Smooth muscle cell of the pulmonary artery (primary cell): ENCODE measurements at places on chromosomes 5 and 9. TPM values are rescaled to one million over a fixed set of nuclear protein-coding genes. Genes with fewer than 3 reads are reported as not detected.

ROR2 gene
- 2.0 TPM in 1 of 2 replicates, not detected in the other for total RNA-seq

GPR21 gene
- total RNA-seq, result 2.2 and 3.1 TPM in 2 replicates

HAVCR2 gene
- 0.33 and 0.39 TPM in 2 replicates for total RNA-seq

IL13 gene
- total RNA-seq, result not detected in 2 replicates

PLEKHG4B gene
- total RNA-seq, result 0.07 TPM in 1 of 2 replicates, not detected in the other

SOHLH1 gene
- total RNA-seq, result not detected in 2 replicates

SAXO1 gene
- under 0.01 TPM in 1 of 2 replicates, not detected in the other for total RNA-seq

SLC1A1 gene
- total RNA-seq, result 25.8 and 70.4 TPM in 2 replicates

FOXD1 gene
- total RNA-seq, result 6.8 and 12.7 TPM in 2 replicates

KLHL3 gene
- total RNA-seq, result 3.6 and 4.2 TPM in 2 replicates

TMEM252 gene
- total RNA-seq, result not detected in 2 replicates

CCDC152 gene
- 0.26 and 3.0 TPM in 2 replicates for total RNA-seq

BRIX1 gene
- 16.0 and 19.9 TPM in 2 replicates for total RNA-seq

CCNI2 gene
- not detected in 2 replicates for total RNA-seq

TYRP1 gene
- total RNA-seq, result 0.07 and 2.5 TPM in 2 replicates

C9orf50 gene
- total RNA-seq, result 0.26 and 0.33 TPM in 2 replicates

FSTL4 gene
- total RNA-seq, result 0.07 TPM in 1 of 2 replicates, not detected in the other

NRARP gene
- total RNA-seq, result 0.13 and 0.20 TPM in 2 replicates

HDAC3 gene
- total RNA-seq, result 53.8 and 57.5 TPM in 2 replicates

CCL27 gene
- 0.17 TPM in 1 of 2 replicates, not detected in the other for total RNA-seq

RAD23B gene
- 90.0 and 98.4 TPM in 2 replicates for total RNA-seq

ANKRD18A gene
- not detected in 2 replicates for total RNA-seq

HAVCR1 gene
- not detected in 2 replicates for total RNA-seq

DDX4 gene
- not detected in 2 replicates for total RNA-seq

GLRA1 gene
- total RNA-seq, result not detected in 2 replicates

GARIN3 gene
- total RNA-seq, result not detected in 2 replicates

AK8 gene
- 0.39 and 0.53 TPM in 2 replicates for total RNA-seq

PRRT1B gene
- total RNA-seq, result not detected in 2 replicates

GNA14 gene
- total RNA-seq, result 1.6 and 6.3 TPM in 2 replicates

DENND4C gene
- 44.4 and 64.9 TPM in 2 replicates for total RNA-seq

DAB2IP gene
- total RNA-seq, result 30.8 and 33.3 TPM in 2 replicates

DMRTA1 gene
- total RNA-seq, result 0.13 and 0.66 TPM in 2 replicates

SEMA5A gene
- 82.2 and 86.2 TPM in 2 replicates for total RNA-seq

KLF4 gene
- total RNA-seq, result 13.3 and 22.5 TPM in 2 replicates

BHMT2 gene
- 3.1 and 6.4 TPM in 2 replicates for total RNA-seq

SLC6A18 gene
- total RNA-seq, result not detected in 2 replicates

LRRC19 gene
- total RNA-seq, result not detected in 2 replicates

CFAP157 gene
- not detected in 2 replicates for total RNA-seq

UHRF2 gene
- total RNA-seq, result 73.9 and 85.0 TPM in 2 replicates

GNAQ gene
- total RNA-seq, result 41.3 and 42.4 TPM in 2 replicates

FBP2 gene
- not detected in 2 replicates for total RNA-seq

CTNND2 gene
- not detected in 2 replicates for total RNA-seq

GRIN1 gene
- 0.10 TPM in 1 of 2 replicates, not detected in the other for total RNA-seq

SLC46A2 gene
- not detected in 2 replicates for total RNA-seq

PTPRD gene
- total RNA-seq, result 5.0 and 17.2 TPM in 2 replicates

PCDHB13 gene
- total RNA-seq, result 0.59 and 1.8 TPM in 2 replicates

DPH7 gene
- 16.0 and 25.2 TPM in 2 replicates for total RNA-seq

SLC27A6 gene
- total RNA-seq, result 0.10 and 0.13 TPM in 2 replicates

IRX2 gene
- total RNA-seq, result 0.69 and 1.8 TPM in 2 replicates

SYNPO gene
- 62.4 and 94.2 TPM in 2 replicates for total RNA-seq

MEIKIN gene
- not detected in 2 replicates for total RNA-seq

GRHPR gene
- 106 and 124 TPM in 2 replicates for total RNA-seq

CKMT2 gene
- total RNA-seq, result 15.1 and 18.6 TPM in 2 replicates
